ENCODE measurements at places on chromosomes 5 and 9.

- DNase-seq: no peak
Measured at GRCh38 chr5:120516805-120517204, 52.7 kb downstream of the PRR16 start.

DNA sequence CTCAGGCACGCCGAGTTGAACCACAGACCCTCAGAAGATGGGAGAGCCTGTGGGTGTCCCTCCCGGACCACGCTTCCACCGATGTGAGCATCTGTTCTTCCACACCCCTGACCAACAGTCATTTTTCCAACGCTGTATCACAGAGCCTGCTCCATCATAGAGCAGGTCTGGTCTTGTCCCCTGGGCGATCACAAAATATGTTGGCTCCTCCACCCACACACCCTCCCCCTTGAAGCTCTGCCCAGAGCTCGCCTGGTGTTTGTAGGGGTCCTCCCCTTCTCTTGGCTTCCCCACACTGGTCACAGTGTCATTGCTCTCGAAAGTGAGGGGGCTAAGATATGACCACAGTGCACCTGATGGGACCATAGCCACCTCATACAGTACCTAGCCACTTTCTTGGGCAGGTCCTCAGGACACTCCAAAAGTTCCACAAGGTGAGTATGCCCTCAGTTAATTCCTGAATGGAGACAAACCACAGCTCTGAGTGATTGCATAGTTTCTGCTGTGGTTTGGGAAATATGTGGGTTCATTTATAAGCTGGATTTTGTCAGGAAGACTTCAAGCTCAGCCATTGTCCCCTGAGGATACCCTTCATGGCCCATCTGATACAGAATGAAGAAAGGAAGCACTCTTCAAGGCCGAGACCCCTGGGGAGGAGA, 3.5 kb upstream of the ZNF618 start:
- DNase-seq: no peak

- peak; percentile 58 for DNase-seq
Measured at GRCh38 chr5:122844136-122844909, 1.1 kb upstream of the SNX24 start.

DNA sequence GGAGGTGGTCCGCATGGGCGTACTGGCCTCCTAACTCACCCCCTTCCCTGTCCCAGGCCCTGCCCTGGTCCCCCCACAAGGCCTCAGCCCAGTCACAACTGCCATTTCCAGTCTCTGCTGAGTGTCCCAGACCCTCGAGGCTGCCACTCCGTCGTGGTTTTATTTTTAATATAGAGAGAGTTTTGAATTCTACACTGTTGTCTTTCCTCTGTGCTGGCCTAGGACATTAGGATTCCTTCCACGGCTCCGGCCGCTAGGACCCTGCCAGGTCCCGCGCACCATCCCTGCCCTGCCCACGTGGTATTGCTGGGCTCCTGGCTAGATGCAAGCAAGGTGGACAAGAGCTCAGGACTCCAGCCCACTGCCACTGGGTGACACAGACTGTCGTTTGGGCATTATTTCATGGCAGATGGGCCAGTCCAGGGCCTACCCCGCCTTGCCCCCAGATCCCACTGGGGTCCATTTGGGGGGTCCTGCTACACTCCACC, 53.3 kb downstream of the SAR1B start:
- no peak for DNase-seq

DNA sequence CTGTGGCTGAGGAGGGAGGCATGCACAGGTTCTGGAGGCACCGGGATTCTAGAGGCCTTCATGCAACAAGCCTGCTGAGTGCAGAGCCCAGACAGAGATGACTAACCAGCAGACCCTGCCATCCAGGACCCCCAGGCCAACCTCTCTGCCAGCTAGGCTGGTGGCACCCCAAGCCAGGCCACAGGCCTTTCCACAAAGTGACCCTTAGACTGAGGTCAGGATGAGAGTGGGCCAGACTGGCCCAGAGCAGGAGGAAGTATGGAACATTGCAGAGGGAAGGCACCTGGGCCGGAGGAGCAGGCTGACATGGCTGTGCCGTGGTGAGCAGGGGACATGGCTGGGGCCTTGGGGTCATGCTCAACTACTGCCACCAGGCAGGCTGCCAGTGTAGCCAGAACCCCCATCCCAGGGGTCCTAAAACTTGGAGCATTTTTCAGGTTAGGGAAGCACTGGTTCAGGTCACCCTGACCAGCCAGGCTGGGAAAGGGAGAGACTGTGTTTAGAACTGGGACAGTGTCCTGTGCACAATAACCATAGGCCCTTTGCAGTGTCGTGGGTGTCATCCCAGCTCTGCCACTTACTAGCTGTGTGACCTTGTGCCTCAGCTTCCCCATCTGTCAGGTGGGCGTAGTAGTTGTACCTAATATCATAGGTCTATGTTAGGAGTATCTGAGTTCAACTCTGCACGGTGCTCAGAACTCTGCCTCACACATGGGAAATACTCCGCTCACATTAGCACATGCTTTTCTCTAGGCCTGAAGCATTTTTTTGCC, 17.3 kb downstream of the TCF7 start:
- DNase-seq: no peak
